ENCODE measurements at places on chromosomes 5 and 9.
A peak's percentile ranks its signal among the peaks of the same experiment; 100 is the strongest.

DNA sequence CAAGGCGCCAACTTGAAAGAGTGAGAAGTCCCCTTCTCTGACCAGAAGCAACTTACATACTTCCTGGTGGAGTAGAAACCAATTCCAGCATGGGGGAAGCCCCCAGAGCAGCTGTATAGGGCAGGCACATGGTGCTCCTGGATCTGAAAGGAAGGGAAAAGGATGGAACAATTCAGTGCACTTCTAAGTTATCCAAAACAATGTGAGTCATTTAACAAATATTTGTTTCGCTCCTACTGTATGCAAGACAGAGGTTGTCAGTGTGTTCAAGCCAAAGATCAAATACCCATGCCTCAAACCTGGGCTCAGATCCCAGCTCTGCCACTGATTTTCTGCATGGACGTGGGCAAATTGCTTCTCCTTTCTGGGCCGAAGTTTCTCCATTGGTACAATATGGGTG lies 67.1 kb downstream of the LHX2 start:
- DNase-seq = no peak

DNA sequence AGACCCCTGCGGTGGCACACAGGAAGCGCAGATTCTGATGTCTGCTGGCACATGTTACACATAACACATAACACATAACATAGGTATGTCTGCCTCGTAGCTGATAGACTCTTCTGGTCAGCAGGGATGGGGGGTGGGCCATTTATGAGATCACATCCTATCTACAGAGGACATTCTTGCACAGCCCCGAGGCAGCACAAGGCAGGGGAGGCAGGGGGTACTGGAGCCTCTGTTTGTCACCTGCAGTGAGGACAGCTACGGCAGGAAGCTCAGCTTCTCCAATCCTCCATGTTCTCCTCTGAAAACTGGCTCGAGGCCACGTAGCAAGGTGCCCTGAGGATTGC lies 16.7 kb upstream of the MED10 start:
- no peak for DNase-seq

- no peak for DNase-seq
These were observed 56.1 kb downstream of the NLN start for GRCh38 chr5:65778126-65778525.

- DNase-seq = no peak
These were observed 31.4 kb downstream of the FAM174A start for GRCh38 chr5:100566382-100567141.

- DNase-seq = no peak
These were observed 94.4 kb upstream of the MAP1B start for GRCh38 chr5:72012906-72013305.

DNA sequence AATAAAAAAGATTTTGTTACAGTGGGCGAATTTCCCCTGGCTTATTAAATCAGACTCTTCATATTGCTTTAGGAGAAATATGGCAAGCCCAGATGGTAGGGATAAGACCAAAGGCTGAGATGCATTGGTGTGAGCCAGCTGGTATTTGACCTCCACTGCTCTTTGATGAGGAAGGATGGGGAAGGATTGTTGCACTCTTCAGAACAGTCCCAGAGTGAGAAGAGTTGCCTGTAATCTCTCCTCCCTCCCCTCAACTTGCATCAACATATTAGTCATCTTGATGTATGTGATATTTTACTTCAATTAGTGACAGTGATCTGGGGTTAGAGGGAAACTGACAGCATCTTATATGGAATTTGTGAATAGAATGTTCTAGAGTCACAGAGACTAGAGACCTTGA lies 136.6 kb downstream of the ADAMTS12 start:
- DNase-seq = no peak

- no peak for DNase-seq
These were observed 27.3 kb upstream of the CREBRF start for GRCh38 chr5:173028811-173029327.

- peak; percentile 75 for DNase-seq
These were observed 1.5 kb downstream of the PARP8 start for GRCh38 chr5:50667653-50668595.

DNA sequence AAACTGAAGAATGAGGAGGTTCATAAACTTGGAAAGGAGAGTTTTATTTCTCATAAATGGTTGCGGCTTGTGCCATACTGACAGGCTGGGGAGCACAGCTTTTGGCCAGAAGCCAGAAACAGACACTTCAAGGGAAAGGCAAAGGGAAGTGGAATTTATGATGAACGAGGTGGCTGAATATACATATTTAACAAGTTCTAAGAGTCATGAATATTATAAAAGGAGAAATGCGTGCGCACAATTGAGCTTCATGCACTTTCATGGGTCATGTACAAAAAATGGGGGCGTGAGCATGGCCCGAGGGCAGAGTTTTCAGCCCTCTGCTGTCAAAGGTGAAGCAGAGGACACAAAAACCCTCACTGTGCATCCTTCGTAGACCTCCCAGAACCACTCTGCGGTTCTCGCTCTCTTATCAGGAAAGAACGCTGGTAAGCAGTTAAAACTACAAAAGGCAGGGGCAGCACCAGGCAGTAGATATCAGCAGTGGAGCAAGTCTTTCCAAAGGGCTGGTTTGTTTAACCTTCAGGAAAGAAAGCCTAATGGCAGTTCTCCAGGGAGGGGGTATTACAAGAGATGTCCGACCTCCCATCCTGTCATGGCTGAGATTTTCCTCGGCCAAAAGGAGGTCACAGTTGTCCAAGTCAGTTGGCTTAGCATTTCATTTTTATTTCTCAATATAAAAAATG lies 29.0 kb downstream of the AUH start:
- DNase-seq = no peak

DNA sequence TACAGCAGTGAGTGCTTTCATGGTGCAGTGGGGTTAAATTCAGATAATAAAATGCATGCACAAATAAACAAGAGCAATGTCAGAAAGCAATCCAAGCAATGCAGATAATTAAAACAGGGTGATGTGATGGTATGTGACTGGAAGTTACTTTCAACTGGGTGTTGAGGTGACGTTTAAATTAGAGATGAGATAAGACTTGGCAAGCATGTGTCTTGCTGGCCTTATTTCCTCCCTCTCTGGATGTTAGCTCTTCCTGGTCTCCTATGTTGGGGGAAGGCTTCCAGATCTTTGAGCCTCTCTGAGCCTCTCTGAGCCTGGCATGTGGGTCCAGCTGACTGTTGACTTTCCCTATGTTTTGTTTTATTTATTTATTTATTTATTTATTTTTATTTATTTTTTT lies 54.4 kb downstream of the DOCK2 start:
- no peak for DNase-seq

GRCh38 chr9:109270971-109271925 lies 49.6 kb downstream of the EPB41L4B start:
- DNase-seq = no peak

DNA sequence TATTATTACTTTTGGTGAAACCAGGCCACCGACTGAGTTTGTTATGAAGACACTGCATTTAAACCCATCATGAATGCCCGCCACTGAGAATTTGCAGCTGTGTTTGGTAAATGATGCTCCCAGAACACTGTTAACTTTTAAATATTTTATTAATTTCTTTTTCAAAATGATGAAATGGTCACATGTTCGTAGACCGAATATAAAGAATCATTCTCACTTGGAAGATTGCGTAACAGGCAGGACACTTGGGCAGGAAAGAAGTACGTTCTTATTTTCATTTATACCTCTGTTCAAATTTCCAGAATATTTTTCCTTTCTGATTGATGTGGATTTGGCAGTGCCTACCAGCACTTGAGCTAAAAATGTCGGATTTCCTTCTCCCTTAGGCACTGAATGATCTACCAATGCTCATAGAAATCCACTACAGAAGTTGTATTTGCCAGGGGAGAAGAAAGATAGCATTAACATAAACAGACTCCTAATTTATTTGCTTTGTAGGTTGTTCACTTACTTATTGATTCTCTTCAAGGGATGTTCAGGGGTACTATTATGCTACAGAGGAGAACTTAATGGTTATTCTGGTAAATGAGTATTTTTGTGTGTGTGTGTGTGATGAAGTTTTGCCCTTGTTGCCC lies 13.8 kb downstream of the CYFIP2 start:
- DNase-seq = no peak

- DNase-seq = no peak
These were observed 149.2 kb upstream of the CYLC2 start for GRCh38 chr9:102845827-102846371.

DNA sequence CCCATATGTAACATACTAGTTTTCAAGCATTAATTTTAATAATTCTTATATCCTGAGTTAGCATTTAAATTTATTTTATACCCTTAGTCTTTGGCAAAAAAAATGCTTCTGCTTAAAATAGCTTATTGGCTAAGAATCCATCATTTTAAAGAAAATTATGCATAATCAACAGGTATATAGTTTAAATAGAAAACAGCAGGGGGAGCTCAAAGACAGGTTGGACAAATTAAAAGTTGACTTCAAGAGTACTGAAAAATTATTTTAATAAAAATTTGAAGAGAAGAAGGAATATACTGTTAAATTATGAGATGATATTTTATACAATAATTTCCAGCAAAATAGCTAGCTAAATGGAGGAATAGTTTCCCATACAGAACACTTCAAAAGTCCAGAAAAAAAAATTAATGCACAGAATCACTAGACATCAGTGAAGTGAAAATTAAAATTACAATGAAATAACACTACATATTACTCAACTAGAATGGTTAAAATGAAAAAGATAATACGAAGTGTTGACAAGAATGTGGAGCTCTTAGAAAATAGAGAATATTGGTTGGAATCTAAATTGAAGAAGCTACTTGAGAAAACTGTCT lies 387.1 kb downstream of the PDE4D start:
- no peak for DNase-seq

GRCh38 chr5:150346592-150346991 lies 10.9 kb upstream of the TCOF1 start:
- DNase-seq = no peak

DNA sequence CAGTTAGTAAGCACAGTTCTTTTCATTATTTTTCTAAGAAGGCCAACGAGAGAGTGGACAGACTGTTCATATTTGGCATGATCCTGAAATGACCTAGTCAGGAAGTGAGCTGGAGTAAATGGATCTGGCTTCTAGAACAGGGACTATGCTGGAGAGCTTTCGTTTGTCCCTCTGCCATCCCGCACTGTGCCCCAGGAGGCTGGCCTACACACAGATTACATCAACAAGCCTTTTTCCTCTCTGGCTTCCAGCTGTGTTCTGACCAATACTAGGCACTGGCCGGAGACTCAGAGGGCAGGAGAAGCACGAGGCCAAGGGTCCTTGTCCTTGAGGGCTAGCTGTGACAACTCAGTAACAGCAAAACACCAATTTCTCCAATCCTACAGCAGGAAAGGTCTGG lies 127.8 kb downstream of the MED27 start:
- DNase-seq = no peak

DNA sequence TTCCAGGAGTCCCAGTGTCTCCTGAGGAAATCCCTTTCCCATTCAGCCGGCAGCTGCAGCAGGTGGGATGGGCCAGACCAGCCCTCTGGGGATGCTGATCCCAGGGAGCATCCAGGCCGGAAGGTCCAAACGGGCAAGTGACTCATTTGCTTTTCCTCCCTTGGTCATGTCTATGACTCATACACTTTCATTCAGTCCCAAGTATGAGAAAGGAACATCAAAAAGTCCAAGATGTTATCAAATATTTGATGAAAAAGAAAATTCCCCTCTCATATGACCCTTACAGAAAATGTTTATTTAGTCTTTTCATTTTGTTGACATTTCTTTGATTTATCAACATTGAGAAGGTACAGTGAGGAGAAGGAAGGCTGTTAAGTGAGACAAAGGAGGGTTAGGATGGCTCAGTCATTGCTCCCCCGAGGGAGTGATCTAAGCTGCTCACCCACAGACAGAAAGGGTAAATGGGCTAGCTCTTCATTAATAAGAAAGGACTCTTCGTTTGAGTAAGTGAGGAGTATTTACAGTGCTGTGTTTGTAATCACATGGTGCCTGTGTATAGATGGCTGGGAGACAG lies 117.6 kb upstream of the ANKRD55 start:
- no peak for DNase-seq

GRCh38 chr5:122653087-122654017 lies 121.5 kb upstream of the SNX2 start:
- no peak for DNase-seq

DNA sequence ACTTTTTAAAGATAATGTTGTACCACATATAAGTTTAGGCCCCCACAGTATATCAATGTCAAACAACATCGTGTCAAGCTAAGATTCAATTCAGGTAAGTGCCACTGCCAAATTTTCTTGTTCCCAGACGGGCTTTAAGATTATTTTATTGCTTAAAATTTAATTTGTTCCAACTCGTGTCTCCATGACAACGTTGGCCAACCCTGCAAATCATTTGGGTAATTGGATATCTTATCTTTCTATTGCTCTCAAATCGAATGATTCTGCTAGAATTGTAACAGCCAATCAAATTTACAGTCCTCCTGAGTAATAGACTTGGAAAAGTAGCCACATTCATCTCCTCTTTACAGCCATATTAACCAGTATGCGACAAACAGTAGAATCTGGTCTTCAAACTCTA lies 19.5 kb downstream of the TLE1 start:
- no peak for DNase-seq

- no peak for DNase-seq
These were observed 21.6 kb upstream of the SLC9A3 start for GRCh38 chr5:545641-546375.

- DNase-seq = no peak
These were observed 170.4 kb downstream of the CTNND2 start for GRCh38 chr5:11733840-11734192.

- no peak for DNase-seq
These were observed 488.0 kb upstream of the CYLC2 start for GRCh38 chr9:102507044-102507687.

- DNase-seq = no peak
These were observed 11.0 kb downstream of the SLC44A1 start for GRCh38 chr9:105255421-105255820.

DNA sequence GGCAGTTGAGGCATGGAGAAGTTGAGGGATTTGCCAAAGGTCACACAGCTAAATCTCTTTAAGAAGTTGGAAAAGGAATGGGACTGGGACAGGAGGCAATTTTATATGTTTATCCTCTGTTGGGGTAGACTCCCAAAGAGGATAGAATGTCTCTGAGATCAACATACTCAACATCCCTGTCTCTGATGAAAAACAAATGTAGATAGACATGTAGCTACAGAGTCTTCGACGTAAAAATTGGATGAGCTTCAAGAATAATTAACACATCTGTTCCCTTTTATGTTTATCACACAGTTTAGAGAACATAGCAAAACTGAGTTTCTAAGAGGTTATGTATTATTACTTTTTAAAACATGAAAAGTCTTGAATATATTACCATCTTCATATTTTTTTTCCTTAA lies 204.6 kb upstream of the CD180 start:
- DNase-seq = no peak

GRCh38 chr9:93050231-93050630 lies 8.3 kb upstream of the SUSD3 start:
- DNase-seq = no peak

GRCh38 chr9:98410185-98410697 lies 154.8 kb upstream of the TBC1D2 start:
- no peak for DNase-seq

GRCh38 chr9:34986540-34987047 lies 3.0 kb upstream of the DNAJB5 start:
- DNase-seq = no peak
